PC-3 (cell line): ENCODE measurements at places on chromosomes 4 and X. TPM values are rescaled to one million over a fixed set of nuclear protein-coding genes. Genes with fewer than 3 reads are reported as not detected.
A peak's percentile ranks its signal among the peaks of the same experiment; 100 is the strongest.

- H3K27ac ChIP-seq: no peak overlapping the region
- H3K36me3 ChIP-seq: 0 out of 2 replicates have a peak, but pooled peaks cover 2% of the 10 kb centered on the region
- peaks cover 15% of the 10 kb centered on the region for H3K4me1 ChIP-seq
- no peak for DNase-seq
Measured at GRCh38 chr4:147616849-147617172, 386 bp upstream of the TMEM184C start.

- H3K4me3 ChIP-seq: no peak overlapping the region
- no peaks in the 10 kb centered on the region for H3K4me1 ChIP-seq
- no peak overlapping the region for H3K27ac ChIP-seq
- DNase-seq: no peak
- no peaks in the 10 kb centered on the region for H3K36me3 ChIP-seq
Measured at GRCh38 chrX:41313419-41313818, 20.5 kb upstream of the DDX3X start.

The IL13RA2 gene
- 3.4 and 8.1 TPM in 2 replicates for total RNA-seq

The COL4A6 gene
- 3.5 and 4.4 TPM in 2 replicates for total RNA-seq

The HPF1 gene
- total RNA-seq: 10.6 and 13.9 TPM in 2 replicates

DNA sequence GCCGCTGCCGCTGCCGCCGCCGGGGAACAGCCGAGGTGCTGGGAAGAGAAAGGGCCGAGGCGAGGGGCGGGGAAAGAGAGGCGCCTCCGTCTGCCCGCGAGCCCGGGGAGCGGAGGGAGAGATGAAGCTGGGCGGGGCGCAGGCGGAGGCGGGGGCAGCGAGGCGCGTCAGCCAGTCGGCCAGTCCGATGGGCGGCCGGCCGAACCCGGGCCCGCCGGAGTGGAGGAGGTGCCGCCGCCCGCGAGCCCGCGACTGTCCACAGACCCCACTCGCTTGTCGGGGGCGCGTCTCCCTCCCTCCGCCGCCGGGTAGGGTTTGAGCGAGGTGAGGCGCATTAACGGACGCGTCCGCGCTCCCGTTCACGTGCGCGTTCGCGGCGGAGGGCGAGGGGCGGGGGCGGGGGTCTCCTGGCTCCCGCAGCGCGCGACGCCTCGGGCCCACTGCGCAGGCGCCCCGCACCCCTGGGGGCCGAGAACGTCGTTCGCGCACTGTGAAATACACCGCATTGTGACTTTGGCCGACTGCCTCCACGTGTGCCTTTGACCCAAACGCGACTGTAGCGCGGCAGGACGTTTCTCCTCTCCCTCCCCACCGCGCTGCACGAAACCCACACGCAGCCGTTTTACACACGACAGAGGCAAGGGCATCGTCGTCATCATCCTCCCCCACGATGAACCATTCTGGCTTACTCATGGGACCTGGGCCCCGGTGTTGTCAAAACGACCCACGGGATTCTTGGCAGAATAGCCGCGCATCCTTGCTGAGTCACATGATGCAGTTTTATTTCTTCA, at the start of gene NUDT11:
Gene NUDT11 (minus strand): TSS at position 92 of the 791 bp plus-strand sequence. CDS start 148 bp downstream, outside the sequence.
- no peaks in the 10 kb centered on the region for H3K36me3 ChIP-seq
- peak within 1 kb of the TSS; percentile 64 for H3K4me3 ChIP-seq
- H3K4me1 ChIP-seq: no peaks in the 10 kb centered on the region

The HS6ST2 gene
- total RNA-seq: 6.1 and 7.4 TPM in 2 replicates

The C4orf54 gene
- 0.04 TPM in 1 of 2 replicates, not detected in the other for total RNA-seq

The TCEANC gene
- 0.62 and 0.69 TPM in 2 replicates for total RNA-seq

DNA sequence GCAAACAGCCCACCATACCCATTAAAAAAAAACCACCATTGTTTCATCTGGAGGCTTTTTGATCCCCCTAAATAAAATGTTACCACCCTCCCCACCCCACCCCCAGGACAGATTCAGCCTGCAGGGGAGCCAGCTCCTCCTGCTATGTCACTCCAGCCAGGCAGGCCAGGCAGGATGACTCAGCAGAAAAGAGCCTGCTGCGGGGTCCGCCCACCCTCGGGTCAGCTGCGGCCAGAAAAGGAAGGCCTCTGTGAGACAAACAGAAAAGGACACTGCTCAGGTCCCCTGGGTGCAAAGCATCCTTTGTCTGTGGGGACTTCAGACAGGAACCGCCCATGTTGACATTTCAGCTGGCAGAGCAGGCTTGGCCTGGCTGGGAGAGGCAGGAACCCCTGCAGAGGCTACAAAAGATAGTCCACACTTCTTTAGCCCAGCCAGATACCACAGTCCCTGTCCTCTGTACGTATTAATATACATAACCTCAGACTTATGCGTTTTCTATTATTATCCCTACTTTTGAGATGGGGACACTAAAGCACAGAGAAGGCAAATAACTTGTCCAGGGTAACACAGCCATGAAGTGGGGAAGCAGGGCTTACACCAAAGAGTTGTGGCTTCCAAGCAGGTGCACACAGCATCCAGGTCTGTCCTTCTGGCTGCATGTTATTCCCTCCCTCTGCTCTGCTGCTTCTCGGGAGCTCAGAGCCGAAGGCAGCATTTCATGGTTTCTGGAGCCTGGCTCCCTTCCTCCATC, 147.7 kb downstream of the CPEB2 start:
- H3K27me3 ChIP-seq: no peaks in the 10 kb centered on the region
- H3K4me3 ChIP-seq: no peak overlapping the region
- H3K36me3 ChIP-seq: no peaks in the 10 kb centered on the region
- peak overlapping the region; percentile 67 for H3K27ac ChIP-seq
- peak; percentile 72 for DNase-seq
- peaks cover 22% of the 10 kb centered on the region for H3K4me1 ChIP-seq

DNA sequence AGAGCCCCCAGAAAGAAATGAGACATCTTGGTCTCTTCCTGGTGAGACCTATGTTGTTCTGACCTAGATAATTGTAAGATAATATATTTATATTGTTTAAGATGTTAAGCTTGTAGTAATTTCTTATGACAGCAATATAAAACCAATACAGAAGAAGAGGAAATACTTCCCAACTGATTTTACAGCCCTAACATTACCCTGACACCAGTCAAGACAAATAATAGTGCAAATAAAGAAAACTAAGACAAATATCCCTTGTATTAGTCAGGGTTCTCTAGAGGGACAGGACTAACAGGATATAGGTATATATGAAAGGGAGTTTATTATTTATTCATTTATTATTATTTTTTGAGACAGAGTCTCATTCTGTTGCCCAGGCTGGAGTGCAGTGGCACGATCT, 18.7 kb downstream of the TCEAL8 start:
- H3K36me3 ChIP-seq: no peaks in the 10 kb centered on the region
- H3K4me1 ChIP-seq: no peaks in the 10 kb centered on the region
- DNase-seq: peak; percentile 40

GRCh38 chr4:44916411-44916810, 190.1 kb upstream of the GNPDA2 start:
- no peaks in the 10 kb centered on the region for H3K36me3 ChIP-seq
- no peaks in the 10 kb centered on the region for H3K27me3 ChIP-seq
- no peak overlapping the region for H3K27ac ChIP-seq
- peak overlapping the region; percentile 56 for H3K4me3 ChIP-seq
- DNase-seq: peak; percentile 13

GRCh38 chr4:177322266-177322665, 12.6 kb downstream of the NEIL3 start:
- H3K27me3 ChIP-seq: no peaks in the 10 kb centered on the region
- no peaks in the 10 kb centered on the region for H3K4me1 ChIP-seq
- no peak for DNase-seq
- no peak overlapping the region for H3K27ac ChIP-seq
- no peak overlapping the region for H3K4me3 ChIP-seq
- H3K36me3 ChIP-seq: peaks cover 23% of the 10 kb centered on the region

- peaks cover 13% of the 10 kb centered on the region for H3K4me1 ChIP-seq
- DNase-seq: no peak
- no peaks in the 10 kb centered on the region for H3K27me3 ChIP-seq
- no peak overlapping the region for H3K4me3 ChIP-seq
- H3K36me3 ChIP-seq: no peaks in the 10 kb centered on the region
- no peak overlapping the region for H3K27ac ChIP-seq
Measured at GRCh38 chr4:53863736-53864365, 200.6 kb downstream of the CHIC2 start.

DNA sequence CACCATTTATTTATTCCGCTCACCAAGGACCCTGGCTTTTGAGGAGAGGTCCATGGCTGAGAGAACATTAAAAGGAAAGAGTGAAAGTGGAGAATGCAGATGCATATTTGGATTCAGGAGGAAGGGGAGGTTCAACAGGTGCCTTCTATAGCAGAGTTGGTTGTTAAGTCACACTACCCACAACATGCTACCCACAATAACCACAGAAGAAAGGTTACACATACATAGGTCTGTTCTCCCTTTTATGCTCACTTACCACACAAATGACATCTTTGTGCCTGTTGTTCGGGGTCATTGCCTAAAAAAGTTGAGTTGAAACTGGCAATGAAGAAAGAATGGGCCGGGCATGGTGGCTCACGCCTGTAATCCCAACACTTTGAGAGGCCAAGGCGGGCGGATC, 587.4 kb downstream of the RPA4 start:
- no peaks in the 10 kb centered on the region for H3K4me1 ChIP-seq
- no peaks in the 10 kb centered on the region for H3K36me3 ChIP-seq
- H3K27me3 ChIP-seq: no peaks in the 10 kb centered on the region
- DNase-seq: no peak
- no peak overlapping the region for H3K27ac ChIP-seq

DNA sequence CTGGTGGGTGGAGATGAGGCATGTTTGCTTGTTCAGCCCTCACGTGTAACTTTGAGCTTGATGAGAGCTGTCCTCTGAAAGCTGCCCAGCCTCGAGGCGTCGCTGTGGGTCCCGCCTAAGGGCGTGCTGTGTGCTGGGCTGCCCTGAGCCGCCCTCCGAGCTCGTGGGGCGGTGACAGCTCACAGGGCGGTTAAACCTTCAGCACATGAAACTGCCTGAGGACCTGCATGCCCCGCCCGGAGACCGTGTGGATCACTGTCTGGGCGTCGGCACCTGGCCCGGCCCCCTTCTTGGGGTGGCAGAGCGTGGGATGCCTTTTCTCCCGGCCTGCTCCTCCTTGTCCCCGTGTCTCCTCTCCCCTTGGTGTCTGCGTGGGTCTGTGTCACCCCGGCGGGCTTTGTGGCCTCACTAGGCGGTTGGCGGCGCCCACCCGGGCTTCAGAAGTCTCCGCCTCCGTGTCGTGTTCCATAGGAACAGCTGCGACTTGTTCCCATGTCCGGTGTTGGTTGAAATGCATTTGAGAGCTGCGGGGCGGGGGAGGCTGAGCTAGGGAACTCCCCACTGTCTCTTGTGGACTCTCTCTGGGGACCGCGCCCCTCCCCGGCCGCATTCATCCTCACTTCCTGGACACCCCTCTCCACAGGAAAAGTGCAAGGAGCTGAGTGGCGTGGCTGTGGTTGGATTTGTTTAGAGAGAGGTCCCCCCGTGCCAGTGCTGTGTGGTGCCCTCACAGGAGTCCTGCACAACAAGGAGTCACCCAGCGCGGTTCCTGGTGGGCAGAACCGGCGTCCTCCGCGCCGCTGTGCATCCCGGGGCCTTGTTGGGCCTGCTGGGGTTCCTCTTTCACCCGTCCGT, 6.8 kb downstream of the AKAP17A start:
- H3K4me3 ChIP-seq: no peak overlapping the region
- H3K27me3 ChIP-seq: no peaks in the 10 kb centered on the region
- H3K4me1 ChIP-seq: no peaks in the 10 kb centered on the region
- no peak for DNase-seq
- no peak overlapping the region for H3K27ac ChIP-seq
- peaks cover 23% of the 10 kb centered on the region for H3K36me3 ChIP-seq

The XAGE1A gene
- not detected in 2 replicates for total RNA-seq

- no peak overlapping the region for H3K4me3 ChIP-seq
- H3K27me3 ChIP-seq: no peaks in the 10 kb centered on the region
- no peaks in the 10 kb centered on the region for H3K36me3 ChIP-seq
- no peaks in the 10 kb centered on the region for H3K4me1 ChIP-seq
- no peak overlapping the region for H3K27ac ChIP-seq
Measured at GRCh38 chr4:78218260-78218659, 161.1 kb downstream of the FRAS1 start.

The MAOA gene
- total RNA-seq: 6.3 and 7.4 TPM in 2 replicates

DNA sequence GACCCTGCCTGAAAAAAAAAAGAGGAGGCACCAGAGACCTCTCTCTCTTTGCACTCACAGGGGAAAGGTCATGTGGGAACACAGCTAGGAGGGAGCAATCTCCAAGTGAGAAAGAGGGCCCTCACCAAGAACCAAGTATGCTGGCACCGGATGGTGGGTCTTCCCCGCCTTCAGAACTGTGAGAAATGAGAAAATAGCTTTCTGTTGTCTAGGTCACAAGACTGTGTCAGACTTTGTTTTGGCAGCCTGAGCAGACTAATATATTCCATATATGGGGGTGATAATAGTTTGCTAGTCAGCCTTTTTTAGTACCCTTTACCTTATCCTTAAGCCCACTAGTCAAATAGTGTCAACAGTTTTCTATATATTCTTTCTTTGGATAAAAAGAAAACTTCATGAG, 193.0 kb downstream of the TRIML1 start:
- H3K4me3 ChIP-seq: no peak overlapping the region
- no peaks in the 10 kb centered on the region for H3K36me3 ChIP-seq
- no peak overlapping the region for H3K27ac ChIP-seq
- H3K4me1 ChIP-seq: no peaks in the 10 kb centered on the region
- H3K27me3 ChIP-seq: no peaks in the 10 kb centered on the region

DNA sequence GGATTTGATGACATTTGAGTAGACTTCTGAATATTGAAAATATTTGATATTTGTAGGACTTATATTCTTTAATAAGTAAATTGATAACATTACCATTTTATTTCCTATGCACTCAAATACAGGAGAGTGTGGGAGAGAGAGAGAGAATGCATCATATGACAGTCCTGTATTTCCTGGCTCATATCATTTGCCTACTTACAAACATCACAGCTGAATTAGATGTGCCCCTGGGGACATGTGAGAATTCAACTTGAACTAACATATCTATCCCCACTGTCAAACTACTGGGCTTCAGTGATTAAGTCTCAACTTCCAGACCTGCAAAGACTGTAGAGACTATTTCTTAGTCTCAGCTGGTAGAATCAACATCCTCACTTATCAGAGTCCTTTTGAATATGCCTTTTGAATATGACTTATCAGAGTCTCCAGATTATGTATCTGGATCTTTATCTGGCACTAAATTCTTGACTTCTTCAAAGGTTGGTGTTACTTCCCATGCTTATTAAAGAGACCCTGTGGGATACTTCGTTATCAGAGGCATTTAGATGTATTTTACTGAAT, 75.5 kb downstream of the PABPC4L start:
- H3K4me3 ChIP-seq: no peak overlapping the region
- H3K36me3 ChIP-seq: no peaks in the 10 kb centered on the region

The MAGEE1 gene
- 1.7 and 2.8 TPM in 2 replicates for total RNA-seq

The MAGEA4 gene
- not detected in 2 replicates for total RNA-seq

DNA sequence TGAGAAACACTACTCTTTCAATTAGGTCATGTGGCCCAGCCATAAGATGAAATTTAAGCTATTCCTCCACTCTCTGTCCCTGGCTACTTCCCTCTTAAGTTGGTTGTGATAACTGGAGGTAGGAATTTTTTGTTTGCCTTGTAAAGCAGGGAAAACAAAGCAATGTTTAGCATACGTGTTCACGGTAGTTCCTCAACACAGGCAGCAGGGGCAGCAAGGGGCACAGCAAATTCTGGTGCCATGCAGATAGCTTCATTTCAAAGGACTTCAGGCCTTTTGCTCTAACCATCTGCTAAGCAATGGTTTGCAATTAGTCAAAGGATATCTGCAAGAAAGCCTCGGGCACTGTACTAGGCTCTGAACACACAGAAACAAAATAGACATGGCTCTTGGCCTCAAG, 330.2 kb downstream of the ZIC3 start:
- no peaks in the 10 kb centered on the region for H3K4me1 ChIP-seq
- no peaks in the 10 kb centered on the region for H3K36me3 ChIP-seq
- no peaks in the 10 kb centered on the region for H3K27me3 ChIP-seq
- H3K27ac ChIP-seq: no peak overlapping the region
- no peak for DNase-seq
- no peak overlapping the region for H3K4me3 ChIP-seq

- H3K4me1 ChIP-seq: peaks cover 22% of the 10 kb centered on the region
- DNase-seq: peak; percentile 64
- no peak overlapping the region for H3K4me3 ChIP-seq
- no peak overlapping the region for H3K27ac ChIP-seq
- no peaks in the 10 kb centered on the region for H3K27me3 ChIP-seq
Measured at GRCh38 chrX:136694431-136695087, 46.6 kb downstream of the CD40LG start.
